Kasumi-1 (cell line): ENCODE measurements at places on chromosomes 6 and 20.

GRCh38 chr6:101722471-101722870 lies 329.0 kb downstream of the GRIK2 start:
- DNase-seq = no peak

DNA sequence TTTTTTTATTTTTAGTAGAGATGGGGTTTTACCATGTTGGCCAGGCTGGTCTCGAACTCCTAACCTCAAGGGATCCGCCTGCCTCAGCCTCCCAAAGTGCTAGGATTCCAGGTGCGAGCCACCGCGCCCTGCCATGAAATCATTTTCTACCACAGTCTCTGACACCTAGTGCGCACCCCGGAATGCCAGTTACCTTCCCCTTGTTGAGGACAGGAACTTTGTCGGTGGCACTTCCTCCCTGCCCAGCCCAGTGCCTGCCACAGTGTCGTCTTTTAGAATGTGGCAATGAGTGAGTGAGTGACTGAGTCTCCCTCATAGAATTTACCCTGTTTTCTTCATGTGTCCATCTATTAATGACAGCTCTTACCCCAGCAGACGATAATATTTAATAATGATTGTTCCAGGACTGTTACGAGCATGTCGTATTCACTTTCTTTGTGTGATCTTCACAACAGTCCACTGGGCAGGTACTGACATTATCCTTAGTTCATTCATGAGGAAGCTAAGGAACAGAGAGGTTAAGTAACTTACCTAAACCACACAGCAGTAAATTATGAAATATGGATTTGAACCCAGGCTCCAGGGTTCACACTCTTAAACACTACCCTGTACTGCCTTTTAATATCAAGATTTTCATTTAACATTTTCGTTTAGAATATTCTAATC lies 1.8 kb downstream of the OSBPL2 start:
- DNase-seq = no peak

- DNase-seq = peak; percentile 22
Observed at GRCh38 chr20:47355489-47356219, 845 bp downstream of the ZMYND8 start.

DNA sequence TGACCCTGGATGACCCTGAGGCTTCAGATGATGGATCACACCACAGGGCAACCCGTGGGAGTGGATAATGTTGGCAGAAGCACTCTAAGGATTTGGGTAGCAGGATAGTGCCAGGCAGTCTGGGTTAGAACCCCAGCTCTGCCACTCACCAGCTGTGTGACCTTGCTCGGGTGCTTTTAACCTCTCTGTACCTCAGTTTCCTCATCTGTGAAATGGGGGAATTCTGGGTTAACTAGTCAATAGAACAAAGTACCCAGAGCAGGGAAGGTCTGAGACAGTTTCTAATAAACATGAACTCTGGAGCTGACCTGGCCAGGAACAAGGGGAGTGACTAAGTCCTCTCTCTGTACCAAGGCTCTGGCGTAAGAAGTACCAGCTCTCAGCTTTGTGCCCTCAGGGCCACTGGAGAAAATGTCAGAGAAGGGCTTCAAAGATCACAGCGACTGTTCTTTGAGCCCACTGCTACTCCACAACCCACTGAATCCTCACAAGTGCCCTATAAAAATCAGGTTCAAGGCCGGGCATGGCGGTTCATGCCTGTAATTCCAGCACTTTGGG lies 14.7 kb upstream of the NOL4L start:
- no peak for DNase-seq

GRCh38 chr6:41658636-41659035 lies 20.4 kb downstream of the MDFI start:
- DNase-seq = no peak

GRCh38 chr20:50278684-50279531 lies 88.3 kb downstream of the CEBPB start:
- DNase-seq = no peak

GRCh38 chr20:33897313-33897912 lies 86.3 kb downstream of the CHMP4B start:
- DNase-seq = no peak
